ENCODE measurements at places on chromosomes 1 and 21. TPM values are rescaled to one million over a fixed set of nuclear protein-coding genes. Genes with fewer than 3 reads are reported as not detected.

BRINP3 gene
- total RNA-seq, result not detected

ZNF683 gene
- total RNA-seq, result not detected

AIM2 gene
- total RNA-seq, result not detected

LORICRIN gene
- total RNA-seq, result not detected

RNU1-1 gene
- total RNA-seq, result 2,564 TPM

PGBD2 gene
- total RNA-seq, result 7.5 TPM

DNALI1 gene
- total RNA-seq, result 3.2 TPM
